ENCODE measurements at places on chromosomes 7 and 10.

- DNase-seq = no peak
Measured at GRCh38 chr10:17386616-17387075, 67.7 kb downstream of the ST8SIA6 start.

DNA sequence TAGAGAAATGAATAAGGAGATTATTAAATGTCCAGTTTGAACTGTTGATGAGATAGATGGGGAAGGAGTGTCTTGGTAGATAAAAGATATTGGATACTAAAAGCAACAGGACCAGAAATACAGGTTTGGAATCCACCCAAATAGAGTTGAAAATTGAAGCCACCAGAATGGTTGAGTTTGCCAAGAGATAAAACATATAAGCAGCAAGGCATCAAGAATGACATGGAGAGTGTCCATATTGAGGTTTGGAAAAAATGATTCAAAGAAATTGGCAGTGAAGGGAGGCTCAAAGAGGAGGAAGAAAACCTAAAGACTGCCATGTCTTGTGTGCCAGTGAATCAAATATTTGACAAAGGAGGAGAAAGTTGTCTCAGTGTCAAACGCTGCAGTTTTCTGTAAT is 24.2 kb downstream of the CFAP69 start:
- DNase-seq = no peak

GRCh38 chr7:18685971-18686370 is 190.4 kb downstream of the HDAC9 start:
- no peak for DNase-seq

DNA sequence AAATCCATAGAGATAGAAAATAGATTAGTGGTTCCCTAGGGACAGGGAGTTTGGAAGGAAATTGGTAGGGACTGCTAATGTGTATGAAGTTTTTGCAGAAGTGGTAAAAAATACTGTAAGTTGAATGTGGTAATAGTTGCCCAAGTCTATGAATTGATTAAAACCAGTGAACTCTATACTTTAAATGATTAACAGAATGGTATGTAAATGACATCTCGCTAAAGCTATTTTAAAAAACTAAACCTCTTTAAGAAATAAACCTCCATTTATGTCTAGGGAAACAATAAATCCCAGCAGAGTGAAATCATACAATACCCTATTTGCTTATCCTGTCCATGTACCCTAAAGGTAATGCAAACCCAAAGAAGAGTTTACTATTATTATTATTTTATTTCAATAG is 61.4 kb downstream of the IPMK start:
- DNase-seq = no peak

DNA sequence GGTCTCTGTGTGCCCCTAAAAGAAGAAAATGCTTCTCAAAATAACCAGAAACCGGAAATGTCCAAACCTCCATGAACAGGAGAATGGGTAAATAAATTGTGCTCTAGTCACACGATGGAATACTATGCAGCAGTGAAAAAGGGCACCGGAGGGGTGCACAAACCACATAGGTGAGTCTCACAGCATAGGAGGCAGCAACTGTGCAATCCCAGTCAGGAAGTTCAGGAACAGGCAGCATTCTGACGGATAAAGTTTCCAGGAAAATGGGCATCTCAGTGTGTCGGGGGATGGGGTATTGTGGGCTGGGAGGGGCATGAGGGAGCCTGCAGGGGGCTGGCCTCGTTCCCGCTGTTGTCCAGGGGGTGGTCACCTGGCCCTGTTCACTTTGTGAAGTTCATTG is 63.1 kb downstream of the MICALL2 start:
- no peak for DNase-seq

GRCh38 chr7:84247591-84247990 is 53.0 kb upstream of the SEMA3A start:
- no peak for DNase-seq

DNA sequence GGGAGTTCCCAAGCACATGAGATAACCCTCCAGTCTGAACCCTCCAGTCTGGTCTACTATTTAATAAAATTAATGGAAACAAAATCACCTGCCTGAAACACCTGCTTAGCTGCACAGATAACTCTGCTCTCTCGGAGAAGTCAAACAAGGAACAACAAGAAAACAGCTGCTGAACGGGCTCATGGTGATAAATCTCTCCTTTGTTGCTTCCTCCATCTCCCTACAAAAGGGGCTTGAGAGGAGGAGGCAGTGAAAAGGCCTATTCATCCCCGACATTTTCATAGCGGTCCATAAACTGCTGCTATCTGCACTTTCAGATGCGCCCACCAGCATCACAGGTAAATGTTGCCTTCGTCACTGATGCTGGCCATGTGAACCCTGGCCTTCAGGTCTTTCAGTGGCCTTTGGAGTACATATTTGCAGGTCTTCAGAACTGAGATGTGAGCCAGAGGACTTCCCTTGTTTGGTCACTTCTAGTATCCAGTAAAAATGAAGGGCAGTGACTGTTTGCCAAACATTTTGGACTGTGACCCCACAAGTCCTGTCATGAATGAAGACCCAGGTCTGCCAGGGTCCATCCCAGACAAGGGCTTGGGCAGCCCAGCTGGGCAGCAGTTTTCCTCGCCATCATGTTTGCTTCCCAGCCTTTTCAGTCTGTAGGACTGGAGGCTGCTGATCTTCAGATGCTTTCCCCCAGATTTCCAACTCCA is 15.9 kb downstream of the FKBP6 start:
- no peak for DNase-seq

GRCh38 chr7:103940382-103941268 is 48.8 kb downstream of the RELN start:
- DNase-seq = no peak

GRCh38 chr10:44194435-44194834 is 190.5 kb downstream of the CXCL12 start:
- no peak for DNase-seq

- DNase-seq = no peak
Measured at GRCh38 chr7:158329014-158329610, 258.5 kb downstream of the PTPRN2 start.

DNA sequence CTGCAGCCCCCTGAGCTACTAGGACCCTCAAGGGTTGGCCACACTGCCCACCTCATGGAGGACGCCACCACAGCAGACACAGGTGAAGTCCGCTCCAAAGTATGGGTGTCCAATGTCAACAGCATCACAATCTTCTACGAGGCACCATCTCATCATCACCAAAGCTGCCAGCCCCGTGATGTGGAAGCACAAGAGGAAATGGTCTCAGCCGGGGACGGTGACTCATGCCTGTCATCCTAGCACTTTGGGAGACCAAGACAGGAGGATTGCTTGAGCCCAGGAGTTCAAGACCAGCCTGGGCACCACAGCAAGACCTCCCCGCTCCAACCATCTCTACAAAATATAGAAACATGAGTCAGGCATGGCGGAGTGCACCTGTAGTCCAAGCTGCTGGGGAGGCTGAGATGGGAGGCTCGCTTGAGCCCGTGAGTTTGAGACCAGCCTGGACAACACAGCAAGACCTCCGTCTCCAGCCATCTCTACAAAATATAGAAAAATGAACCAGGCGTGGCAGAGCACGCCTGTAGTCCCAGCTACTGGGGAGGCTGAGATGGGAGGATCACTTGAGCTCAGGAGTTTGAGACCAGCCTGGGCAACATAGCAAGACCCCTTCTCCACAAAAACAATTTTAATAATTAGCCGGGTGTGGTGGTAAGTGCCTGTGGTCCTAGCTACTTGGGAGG is 48.8 kb upstream of the MYL10 start:
- no peak for DNase-seq

DNA sequence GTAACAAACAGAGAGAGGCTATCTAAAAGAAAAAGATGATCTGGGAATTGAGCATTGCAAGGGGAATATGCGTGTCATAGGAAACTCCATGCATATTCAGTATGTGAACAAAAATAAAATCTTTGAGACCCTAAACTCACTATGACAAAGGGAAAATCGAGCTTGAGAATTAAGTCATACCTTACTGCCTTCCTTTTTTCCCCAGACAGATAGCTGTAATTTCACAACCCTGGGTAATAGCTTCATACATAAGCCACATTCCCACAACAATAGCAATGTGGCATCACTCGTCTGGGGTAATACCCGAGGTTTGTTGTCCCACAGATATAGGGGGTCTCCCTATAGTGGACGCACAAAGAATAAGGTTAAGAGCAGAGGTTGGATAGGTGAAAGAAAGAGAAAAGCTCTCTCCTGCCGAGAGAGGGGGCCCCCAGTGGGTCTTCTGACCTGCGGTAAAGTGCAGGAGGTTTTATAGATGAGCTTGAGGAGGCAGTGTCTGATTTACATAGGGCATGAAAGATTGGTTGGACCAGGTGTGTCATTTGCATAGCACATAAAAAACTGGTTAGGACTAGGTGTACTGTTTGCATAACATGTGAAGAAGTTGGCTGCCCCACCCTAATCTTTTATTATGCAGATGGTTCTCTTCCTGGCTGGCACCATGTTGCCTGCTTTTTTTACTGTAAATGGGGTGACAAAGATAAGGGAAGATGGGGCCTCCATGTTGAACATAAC is 11.6 kb downstream of the CYP3A43 start:
- DNase-seq = no peak

DNA sequence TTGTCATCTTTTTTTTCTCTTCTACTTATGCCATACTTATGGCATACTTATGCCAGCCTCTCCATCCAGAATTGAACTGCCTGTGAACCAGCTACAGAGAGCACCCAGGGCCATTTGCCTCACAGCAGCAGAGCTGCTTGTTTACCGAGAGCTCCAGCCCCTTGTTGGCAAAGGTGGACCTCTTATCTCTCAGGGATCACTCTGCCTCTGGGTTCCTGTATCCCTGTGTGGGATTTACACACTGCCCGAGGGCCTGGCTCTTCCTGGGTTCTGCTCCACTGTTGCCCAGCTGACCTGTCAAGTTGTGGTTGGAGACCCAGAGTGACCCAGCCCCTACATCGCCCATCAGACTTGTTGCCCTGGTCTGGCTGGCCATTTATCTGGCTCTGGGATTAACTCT is 22.3 kb downstream of the MRPS33 start:
- DNase-seq = no peak

DNA sequence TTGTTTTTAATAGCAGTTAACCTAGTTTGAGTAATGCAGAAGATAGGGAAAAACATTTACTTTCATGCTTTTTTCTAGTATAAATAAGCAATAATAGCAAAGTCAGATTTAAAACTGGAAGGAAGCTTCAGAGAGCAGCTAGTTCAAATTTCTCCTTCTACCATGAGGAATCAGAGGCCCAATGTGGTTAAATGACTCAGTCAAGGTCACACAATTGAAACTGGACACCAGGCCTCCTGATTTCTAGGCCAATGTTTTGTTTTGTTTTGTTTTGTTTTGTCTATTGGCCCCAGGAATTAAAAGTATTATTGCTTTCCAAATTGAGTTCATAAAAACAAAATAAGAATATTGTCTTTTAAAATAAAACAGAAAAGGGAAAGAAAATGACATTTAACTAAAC is 122.3 kb downstream of the TRIL start:
- no peak for DNase-seq

DNA sequence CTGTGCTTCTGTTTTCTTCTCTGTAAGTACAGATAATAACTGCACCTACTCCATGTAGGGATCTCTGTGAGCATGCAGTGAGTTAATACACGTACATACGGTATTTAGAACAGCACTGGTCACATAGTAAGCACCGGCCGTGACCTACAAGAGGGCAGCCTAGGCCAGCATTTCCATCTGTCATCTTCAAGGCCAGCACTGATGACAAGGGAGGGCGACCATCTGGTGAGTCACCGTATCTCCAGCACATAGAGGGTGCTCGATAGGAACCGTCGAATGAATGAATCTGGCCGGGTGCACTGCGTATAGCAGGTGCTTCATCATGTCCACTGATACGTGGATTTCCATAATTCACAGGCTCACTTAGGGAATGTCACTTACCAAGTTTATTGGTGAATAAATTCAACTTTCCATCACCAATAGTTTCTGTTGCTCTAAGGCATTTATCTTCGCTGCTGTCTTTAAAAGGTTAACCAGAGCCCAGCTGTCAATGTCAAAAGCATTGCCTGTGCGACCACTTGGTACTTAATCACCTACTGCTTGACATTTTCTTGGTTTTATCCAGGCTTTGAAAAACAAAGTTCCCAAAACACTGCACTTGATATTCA is 8.3 kb downstream of the NOD1 start:
- DNase-seq = peak; percentile 29

DNA sequence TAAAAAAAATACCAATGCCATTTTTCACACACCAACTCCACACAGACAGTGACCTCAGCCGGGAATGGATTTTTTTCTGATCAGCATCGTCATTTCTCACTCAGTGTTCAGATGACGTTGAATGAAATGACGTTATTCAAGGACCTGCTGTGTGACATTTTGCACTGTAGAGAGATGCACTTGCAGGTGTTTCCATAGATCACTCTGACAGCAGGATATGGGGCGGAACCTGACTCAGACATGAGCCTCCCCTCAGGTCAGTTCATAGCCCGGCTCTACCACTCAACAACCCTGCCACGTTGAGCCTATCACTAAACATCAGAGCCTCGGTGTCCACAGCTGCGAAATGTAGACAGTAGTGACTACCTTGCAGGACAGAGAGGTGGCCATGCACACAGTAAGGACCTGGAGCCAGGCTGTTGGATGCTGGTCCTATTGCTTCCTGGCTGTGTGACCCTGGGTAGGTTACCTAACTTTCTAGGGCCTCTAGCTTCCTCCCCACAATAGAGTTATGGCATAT is 41.4 kb upstream of the ANTXRL start:
- DNase-seq = no peak

- DNase-seq = no peak
Measured at GRCh38 chr7:95126053-95126709, 198.2 kb downstream of the PON1 start.

- DNase-seq = no peak
Measured at GRCh38 chr10:34834274-34834673, 19.2 kb upstream of the PARD3 start.

DNA sequence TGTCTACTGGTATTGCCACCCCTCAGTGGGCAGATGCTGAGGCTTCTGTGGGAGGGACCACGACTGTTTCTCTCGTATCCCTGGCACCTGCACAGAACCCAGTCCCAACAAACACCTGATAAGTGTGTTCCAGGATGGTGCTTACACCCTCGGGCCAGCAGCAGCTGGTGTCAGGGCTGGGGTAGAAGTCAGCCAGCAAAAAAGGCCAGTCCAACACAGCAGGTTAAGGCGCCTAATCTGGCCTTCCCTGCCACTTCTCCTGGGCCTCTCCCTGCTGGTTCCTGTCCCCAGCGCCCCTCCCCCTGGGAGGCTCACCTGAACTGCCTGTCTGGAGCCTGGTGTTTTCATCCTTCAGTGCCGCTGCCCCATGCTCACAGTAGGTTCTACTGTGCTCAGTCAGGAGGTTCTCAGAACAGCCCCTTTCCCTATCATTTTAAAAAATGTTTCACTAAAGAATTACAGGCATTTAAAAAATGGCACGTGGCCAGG is 20.0 kb downstream of the PODXL start:
- no peak for DNase-seq

DNA sequence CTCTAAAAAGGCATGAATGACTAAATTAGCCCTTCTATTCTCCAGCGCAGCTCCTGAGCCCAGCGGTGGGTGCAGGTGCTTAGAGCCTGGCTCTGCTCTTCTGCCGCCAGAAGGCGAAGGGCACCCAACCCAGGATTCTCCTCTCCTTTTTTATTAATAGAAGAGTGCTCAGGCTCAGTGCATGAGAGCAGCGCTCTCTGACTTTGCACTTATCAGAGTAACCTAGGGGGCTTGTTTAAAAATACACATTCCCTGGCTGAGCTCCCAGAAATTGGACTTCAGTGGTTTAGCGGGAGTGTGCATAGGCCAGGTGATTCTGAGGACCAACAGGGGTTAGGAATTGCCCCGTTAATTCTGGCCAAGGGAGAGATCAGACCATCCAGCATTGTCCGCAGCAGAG is 1.7 kb upstream of the PFKP start:
- no peak for DNase-seq

GRCh38 chr7:151599401-151600227 is 79.9 kb upstream of the RHEB start:
- DNase-seq = no peak

GRCh38 chr10:87608756-87609155 is 50.9 kb upstream of the PAPSS2 start:
- DNase-seq = no peak
